Esophagus squamous epithelium (tissue), 5 donors: ENCODE measurements at places on chromosomes 7 and 10. TPM values are rescaled to one million over a fixed set of nuclear protein-coding genes. Genes with fewer than 3 reads are reported as not detected.

SEC61A2 gene
- 4.1 TPM for total RNA-seq

AGAP4 gene
- total RNA-seq, result 12.1 TPM

- DNase-seq, result no peak
- H3K4me1 ChIP-seq, result peaks cover 7% of the 10 kb centered on the region
- no peaks in the 10 kb centered on the region for H3K27me3 ChIP-seq
- no peak overlapping the region for H3K4me3 ChIP-seq
- H3K36me3 ChIP-seq, result peaks cover 18% of the 10 kb centered on the region
Observed at GRCh38 chr7:151599401-151600227, 79.9 kb upstream of the RHEB start.

CPA2 gene
- not detected for total RNA-seq

- DNase-seq, result no peak
- no peak overlapping the region for H3K27ac ChIP-seq
- H3K36me3 ChIP-seq, result no peaks in the 10 kb centered on the region
Observed at GRCh38 chr7:28759475-28759971, 198.6 kb downstream of the TRIL start.

GRCh38 chr10:80506189-80506575, 31.5 kb upstream of the SH2D4B start:
- H3K4me3 ChIP-seq, result no peak overlapping the region
- DNase-seq, result no peak
- H3K36me3 ChIP-seq, result peaks cover 47% of the 10 kb centered on the region
- peaks cover 61% of the 10 kb centered on the region for H3K4me1 ChIP-seq
- no peaks in the 10 kb centered on the region for H3K27me3 ChIP-seq

GRCh38 chr10:114713525-114714090, 55.5 kb upstream of the ABLIM1 start:
- no peak overlapping the region for H3K27ac ChIP-seq
- H3K36me3 ChIP-seq, result no peaks in the 10 kb centered on the region
- no peaks in the 10 kb centered on the region for H3K27me3 ChIP-seq

DNA sequence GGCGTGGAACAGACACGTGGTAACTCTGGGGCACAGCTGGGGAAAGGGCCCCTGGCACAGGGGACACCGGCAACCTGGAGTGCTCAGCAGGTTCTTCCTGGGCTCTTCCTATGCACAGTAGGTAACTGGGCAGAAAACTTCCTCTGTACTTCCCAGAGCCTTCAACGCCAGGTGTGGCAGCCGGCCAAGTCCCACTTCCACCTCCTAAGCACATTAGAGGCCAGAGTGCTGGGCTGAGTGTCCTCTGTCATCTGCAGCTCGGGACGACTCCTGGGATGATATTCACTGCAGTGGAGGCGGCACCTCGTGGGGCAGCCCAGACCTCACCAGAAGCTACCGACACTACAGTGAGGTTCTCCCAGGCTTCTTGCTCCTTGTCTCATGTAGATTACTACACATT, 114.5 kb downstream of the LARP4B start:
- H3K27ac ChIP-seq, result no peak overlapping the region
- no peaks in the 10 kb centered on the region for H3K4me1 ChIP-seq
- no peaks in the 10 kb centered on the region for H3K27me3 ChIP-seq
- no peak overlapping the region for H3K4me3 ChIP-seq
- H3K36me3 ChIP-seq, result peaks cover 100% of the 10 kb centered on the region
- no peak for DNase-seq

- DNase-seq, result no peak
- no peaks in the 10 kb centered on the region for H3K4me1 ChIP-seq
- H3K4me3 ChIP-seq, result no peak overlapping the region
- no peaks in the 10 kb centered on the region for H3K36me3 ChIP-seq
- H3K27ac ChIP-seq, result no peak overlapping the region
- H3K27me3 ChIP-seq, result no peaks in the 10 kb centered on the region
Observed at GRCh38 chr7:52154382-52154781, 837.8 kb upstream of the COBL start.

CYP26A1 gene
- total RNA-seq, result not detected

GRCh38 chr10:19623321-19623720, 192.9 kb upstream of the PLXDC2 start:
- H3K4me1 ChIP-seq, result no peaks in the 10 kb centered on the region
- no peak overlapping the region for H3K27ac ChIP-seq
- no peak for DNase-seq

NUP42 gene
- total RNA-seq, result 15.5 TPM

GSAP gene
- total RNA-seq, result 5.7 TPM

DNA sequence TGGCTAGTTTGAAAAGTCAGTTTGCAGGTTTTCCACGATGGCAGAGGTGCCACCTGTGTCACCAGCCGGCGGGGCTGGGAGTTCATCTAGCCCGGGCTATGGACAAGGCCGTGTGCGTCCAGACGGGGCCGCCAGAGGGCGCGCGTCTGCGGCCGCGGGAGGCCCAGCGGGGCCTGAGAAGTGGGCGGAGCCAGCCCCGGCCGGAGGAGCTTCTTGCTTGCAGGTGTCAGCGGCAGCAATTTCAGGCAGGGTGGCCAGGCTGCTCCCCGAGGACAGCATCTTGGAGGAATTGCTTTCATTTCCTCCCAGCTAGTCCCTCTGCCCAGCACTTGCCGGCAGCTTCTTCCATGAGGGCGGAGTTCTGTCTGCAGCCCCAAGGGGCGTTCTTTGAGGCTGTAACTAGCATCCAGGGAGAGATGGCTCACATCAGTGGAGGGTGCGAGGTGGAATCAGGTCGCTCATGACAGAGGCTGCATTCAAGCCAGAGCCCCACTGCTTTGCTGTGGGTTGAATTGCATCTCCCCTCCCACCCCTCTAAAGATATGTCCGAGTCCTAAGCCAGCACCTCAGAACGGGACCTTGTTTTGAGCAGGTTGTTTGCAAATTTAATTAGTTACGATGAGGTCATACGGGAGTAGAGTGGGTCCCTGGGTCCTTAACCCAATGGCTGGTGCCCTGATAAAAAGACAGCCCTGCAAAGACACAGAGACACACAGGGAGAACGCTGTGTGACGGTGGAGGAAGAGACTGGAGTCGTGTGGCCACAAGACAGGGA, 85.9 kb upstream of the MKI67 start:
- DNase-seq, result no peak
- peak overlapping the region; percentile 22 for H3K4me3 ChIP-seq
- H3K36me3 ChIP-seq, result no peaks in the 10 kb centered on the region
- H3K4me1 ChIP-seq, result peaks cover 25% of the 10 kb centered on the region
- no peaks in the 10 kb centered on the region for H3K27me3 ChIP-seq

ANXA11 gene
- 140 TPM for total RNA-seq

GSTO2 gene
- 9.6 TPM for total RNA-seq

DNA sequence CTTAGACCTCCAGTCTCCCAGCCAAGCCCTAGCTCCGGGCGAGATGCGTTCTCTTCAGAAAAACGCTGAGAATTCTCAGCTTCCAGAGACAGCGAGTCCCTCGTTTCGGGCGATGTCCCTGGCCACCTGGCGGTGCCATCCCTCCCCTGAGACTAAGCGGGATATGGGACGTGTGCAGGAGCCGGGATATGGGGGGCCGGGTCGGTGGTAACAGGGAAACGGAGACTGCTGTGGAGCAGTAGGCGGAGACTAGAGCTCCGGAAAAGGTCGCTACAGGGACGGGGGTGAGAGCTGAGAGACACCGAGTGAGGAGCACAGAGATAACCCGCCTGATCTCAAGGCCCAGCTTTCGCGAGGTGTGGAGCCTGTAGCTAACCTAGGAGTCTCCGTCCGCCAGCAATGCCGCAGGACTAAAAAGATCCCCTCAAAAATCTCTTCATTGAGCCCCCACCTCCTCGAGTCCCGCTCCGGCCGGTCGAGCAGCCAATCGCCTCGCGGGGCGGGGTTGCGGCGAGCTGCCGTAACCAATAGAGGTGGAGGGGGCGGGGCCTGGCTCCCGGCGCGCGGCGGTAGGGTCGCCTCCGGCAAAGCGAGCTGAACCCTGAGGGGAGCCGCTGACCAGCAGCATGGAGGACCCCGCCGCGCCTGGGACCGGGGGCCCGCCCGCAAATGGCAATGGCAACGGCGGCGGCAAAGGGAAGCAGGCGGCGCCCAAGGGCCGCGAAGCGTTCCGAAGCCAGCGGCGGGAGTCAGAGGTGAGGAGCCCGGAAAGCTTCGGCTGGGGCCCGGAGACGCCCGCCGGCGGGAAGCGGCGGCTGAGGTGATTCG, at the start of gene STRIP2:
TSS of gene STRIP2 (plus strand) at position 586 of the 828 bp plus-strand sequence. CDS start at position 627, 41 bp downstream.
- H3K36me3 ChIP-seq, result no peaks in the 10 kb centered on the region
- H3K4me1 ChIP-seq, result no peaks in the 10 kb centered on the region
- H3K4me3 ChIP-seq, result peak within 1 kb of the TSS; percentile 72
- peak; percentile 17 for DNase-seq

GRCh38 chr10:70267161-70267933, 16.5 kb downstream of the NPFFR1 start:
- H3K4me1 ChIP-seq, result no peaks in the 10 kb centered on the region
- DNase-seq, result no peak
- H3K27ac ChIP-seq, result peak overlapping the region; percentile 21
- no peaks in the 10 kb centered on the region for H3K27me3 ChIP-seq

DNA sequence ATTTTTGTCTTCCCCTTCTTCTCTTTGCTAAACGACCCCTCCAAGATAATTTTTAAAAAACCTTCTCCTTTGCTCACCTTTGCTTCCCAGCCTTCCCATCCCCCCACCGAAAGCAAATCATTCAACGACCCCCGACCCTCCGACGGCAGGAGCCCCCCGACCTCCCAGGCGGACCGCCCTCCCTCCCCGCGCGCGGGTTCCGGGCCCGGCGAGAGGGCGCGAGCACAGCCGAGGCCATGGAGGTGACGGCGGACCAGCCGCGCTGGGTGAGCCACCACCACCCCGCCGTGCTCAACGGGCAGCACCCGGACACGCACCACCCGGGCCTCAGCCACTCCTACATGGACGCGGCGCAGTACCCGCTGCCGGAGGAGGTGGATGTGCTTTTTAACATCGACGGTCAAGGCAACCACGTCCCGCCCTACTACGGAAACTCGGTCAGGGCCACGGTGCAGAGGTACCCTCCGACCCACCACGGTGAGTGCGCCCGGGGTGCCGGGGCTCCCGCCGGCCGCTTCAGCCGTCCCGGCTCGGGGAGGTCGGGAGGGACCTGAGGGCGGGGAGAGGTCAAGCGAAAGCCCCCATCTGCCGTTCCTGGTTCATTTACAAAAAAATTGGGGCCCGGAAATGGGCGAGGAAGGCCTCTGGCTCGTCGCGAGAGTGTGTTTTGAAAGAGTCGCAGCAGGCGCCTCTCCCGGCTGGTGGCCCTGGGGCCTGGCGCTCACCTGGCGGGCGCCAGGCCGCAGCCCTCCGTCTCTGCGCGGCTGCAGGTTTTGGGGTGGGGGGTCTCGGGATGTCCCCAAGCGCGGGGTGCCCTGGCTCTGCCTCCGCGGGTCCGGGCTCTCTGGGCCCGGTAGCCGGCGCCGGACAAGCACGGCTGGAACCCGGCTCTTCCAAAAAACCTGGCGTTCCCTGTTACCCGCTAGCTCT, 1.2 kb downstream of the GATA3 start:
- H3K27me3 ChIP-seq, result peaks cover 100% of the 10 kb centered on the region
- no peak for DNase-seq
- peaks cover 41% of the 10 kb centered on the region for H3K4me1 ChIP-seq
- no peaks in the 10 kb centered on the region for H3K36me3 ChIP-seq
- H3K27ac ChIP-seq, result peak overlapping the region; percentile 49

DNA sequence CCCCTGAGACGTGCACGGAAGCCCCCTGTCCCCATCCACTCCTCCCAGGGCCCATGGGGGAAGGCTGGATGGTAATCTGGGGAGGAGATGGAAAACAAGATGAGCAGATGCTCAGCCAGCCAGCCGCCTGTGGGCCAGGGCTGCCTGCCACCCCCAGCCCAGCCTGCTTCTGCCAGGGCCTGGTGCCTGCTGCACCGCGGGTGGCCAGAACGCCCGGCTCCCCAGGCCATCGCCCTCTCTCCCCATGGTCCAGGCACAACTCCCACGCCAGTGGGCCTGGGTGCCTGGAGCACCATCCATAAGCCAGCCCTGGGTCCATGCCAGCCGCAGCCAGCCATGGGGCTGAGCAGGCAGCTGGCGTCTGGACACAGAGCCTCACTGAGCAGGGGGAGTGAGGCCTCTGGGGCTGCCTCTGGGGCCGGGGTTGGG, 57.2 kb upstream of the ELN start:
- peaks cover 10% of the 10 kb centered on the region for H3K4me1 ChIP-seq
- H3K27ac ChIP-seq, result no peak overlapping the region
- DNase-seq, result no peak
- no peak overlapping the region for H3K4me3 ChIP-seq
- no peaks in the 10 kb centered on the region for H3K36me3 ChIP-seq
